SW 1271 (cell line): ENCODE measurements at places on chromosomes 13 and 19.

DNA sequence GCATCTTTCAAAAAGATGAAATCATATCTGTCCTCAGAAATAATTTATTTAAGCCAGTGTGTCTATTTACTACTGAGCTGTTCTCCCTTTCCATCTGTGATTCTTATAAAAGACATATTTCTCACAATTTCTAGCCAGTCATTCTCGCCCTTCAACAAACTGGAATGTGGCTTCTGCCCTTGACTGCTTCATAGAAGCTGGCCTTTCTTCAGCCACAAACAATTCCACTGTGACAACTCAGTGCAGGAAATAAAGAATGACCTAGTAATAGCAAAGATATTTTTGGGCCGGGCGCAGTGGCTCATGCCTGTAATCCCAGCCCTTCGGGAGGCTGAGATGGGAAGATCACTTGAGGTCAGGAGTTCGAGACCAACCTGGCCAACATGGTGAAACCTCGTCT lies 655.5 kb downstream of the PCDH9 start:
- DNase-seq, result no peak

GRCh38 chr13:31124204-31124603 lies 37.5 kb downstream of the HSPH1 start:
- DNase-seq, result no peak

GRCh38 chr19:1745589-1746031 lies 7.7 kb upstream of the ONECUT3 start:
- DNase-seq, result no peak

DNA sequence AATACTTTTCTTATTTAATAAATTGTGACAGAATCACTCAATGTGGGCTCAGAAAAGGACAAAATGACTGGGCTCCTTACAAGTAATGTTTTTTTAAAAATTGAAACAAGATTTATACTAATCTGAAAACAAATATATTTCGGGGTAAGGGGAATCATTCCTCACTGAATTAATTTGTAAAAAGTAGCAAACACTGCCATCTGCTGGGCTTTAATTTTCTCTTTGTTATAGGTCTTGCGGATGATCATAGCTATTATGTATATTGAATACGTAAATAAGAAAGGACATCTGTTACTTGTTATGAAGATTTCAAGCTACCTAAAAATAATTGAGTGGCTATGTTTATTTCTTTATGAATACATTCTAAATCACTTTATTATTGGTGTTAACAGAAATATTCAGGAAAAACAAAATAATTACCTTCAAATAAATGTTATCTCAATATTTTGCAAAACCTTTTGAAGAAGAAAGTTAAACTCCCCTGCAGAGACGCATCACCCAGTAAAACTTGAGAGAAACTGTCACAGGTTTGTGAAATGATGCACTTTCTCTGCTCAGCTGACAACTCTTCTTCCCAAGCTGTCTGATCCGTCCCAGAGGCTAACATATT lies 17.8 kb upstream of the ENOX1 start:
- no peak for DNase-seq

DNA sequence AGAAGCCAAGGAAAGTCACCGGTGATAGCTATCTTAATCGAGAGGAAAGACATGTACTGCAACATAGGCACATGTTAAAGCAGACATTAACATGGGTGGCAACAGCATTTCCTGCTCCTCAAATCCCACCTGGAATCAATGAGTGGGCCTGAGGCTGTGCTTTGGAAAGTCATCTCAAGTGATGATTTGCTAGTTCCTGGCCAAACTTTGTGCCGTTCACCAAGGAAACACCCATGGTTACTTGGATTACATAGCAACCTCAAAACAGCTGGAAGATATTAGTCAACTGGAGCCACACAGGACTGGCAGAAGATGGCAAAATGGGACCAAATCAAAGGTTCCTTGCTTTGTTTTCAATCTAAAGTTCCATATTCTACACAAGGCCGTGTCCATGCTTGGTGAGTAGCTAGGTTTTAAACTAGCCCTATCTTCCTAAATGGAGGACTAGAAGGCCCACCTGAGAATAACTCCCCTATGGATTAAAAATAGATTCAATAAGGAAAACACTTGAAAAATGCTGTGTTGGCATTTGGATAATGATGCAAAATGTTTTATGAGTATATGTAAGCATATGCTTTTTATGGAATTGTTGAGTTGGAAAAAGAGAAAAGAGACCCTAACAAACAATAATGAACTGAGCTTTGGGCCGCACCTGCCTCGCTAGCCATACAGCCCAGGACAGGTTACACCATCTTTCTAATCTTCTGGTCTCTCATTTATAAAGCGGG lies 144.5 kb downstream of the RGCC start:
- no peak for DNase-seq

DNA sequence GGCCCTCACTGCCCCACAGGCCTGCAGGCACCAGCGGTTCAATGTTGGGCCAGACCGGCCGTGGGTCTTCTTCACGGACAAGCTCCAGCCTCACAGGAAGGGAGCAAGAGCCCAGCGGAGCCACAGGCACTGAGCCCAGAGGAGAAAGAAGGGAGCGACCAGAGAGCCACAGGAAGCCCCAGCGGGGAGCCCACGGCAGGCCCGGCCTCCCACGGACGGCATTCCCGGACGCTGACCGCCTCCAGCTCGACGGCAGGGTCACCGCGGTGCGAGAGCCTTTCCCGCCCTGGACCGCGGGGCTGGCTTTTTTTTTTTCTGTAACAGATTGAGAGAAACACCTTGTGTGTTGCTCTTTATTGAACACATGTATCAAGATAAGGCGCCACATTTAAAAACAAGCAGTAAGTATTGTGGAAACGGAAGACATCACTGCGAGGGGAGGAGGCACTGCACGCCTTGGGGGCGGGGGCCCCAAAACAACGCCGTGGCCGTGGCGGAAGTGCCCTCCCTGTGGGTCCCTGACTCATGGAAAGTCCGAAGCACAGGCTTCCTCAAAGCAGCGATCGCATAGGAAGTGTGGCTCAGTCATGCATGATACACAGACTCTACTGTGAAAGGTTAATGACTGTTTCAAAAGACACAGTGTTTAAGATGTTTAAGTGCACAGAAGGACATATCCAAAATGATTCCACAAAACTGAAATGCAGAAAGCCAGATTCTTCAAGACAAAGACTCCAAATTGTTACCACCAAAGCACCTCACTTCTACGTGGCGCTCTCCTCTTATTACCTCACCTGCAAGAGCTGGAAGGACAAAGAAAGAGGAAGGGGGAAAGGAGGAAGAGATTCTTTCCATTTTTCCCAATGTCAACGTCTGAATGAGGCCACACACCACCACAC lies 3.5 kb downstream of the RASA3 start:
- DNase-seq, result peak; percentile 48

- no peak for DNase-seq
Observed at GRCh38 chr19:17153996-17154395, 61.2 kb upstream of the USE1 start.

GRCh38 chr13:25179011-25179410 lies 6.9 kb upstream of the AMER2 start:
- DNase-seq, result no peak

DNA sequence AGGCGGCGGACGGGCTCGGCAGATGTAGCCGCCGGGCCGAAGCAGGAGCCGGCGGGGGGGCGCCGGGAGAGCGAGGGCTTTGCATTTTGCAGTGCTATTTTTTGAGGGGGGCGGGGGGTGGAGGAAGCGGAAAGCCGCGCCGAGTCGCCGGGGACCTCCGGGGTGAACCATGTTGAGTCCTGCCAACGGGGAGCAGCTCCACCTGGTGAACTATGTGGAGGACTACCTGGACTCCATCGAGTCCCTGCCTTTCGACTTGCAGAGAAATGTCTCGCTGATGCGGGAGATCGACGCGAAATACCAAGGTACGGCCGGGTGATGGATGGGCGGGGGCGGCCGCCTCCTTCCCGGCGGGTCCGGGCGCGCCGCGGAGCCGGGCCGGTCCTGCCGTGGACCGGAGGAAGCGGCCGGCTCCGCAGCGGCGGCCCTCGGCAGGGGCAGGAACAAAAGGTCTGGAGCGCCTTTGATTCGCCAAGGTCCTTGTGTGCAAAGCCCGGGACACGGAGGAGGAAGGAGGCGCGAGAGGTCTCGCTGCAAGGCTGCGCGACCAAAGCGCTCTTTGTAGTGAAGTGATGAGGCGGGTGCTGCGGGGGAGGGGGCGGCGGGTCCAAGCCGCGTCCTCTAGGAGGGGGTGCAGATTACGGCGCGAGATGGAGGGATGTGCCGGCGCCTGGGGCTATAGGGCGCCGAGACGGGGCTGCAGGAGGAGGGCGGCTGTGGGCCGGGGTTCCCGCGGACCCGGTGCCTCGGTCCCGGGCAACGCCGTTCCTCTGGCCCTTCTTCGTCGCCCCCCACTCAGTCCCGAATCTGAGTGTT lies 689 bp downstream of the ING1 start:
- DNase-seq, result no peak

GRCh38 chr13:87003265-87003664 lies 667.9 kb upstream of the SLITRK5 start:
- DNase-seq, result no peak

GRCh38 chr19:23774106-23774505 lies 15.4 kb upstream of the ZNF681 start:
- DNase-seq, result no peak

DNA sequence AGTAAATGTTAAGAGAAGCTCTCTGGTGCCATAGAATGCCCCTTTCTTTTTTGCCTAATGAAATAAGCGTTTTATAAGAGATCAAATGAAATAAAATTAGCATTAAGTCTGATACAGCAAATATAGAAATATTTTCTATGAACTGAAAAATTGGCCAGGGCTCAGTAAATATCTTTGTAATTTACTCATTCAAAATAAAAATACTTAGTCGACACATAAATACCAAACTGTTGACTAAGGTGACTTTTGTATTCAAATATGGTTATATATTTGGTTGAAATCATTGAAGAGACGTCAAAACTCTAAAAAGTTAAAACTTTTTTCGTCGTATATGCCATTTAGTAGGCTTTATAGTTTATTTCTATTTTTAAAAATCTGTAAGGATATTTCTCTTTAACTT lies 25.6 kb downstream of the IPO5 start:
- DNase-seq, result no peak

DNA sequence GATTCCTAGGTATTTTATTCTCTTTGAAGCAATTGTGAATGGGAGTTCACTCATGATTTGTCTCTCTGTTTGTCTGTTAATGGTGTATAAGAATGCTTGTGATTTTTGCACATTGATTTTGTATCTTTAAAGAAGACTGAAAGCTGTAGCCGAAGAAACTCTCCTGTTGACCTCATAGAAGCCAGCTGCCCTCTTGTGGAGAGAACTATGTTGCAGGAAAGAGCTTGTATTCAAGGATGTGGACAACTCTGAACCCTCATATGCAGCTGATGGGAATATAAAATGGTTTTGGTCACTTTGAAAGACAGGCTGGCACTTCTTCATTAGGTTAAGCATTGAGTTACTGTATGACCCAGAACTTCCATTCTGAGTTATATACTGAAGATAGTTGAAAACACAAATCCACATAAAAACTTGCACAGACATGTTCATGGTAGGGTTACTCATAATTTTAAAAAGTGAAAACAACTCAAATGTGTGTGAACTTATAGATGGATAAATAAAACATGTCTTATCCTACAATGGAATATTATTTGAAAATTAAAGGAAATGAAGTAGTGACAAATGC lies 65.8 kb upstream of the SLITRK6 start:
- peak; percentile 40 for DNase-seq

DNA sequence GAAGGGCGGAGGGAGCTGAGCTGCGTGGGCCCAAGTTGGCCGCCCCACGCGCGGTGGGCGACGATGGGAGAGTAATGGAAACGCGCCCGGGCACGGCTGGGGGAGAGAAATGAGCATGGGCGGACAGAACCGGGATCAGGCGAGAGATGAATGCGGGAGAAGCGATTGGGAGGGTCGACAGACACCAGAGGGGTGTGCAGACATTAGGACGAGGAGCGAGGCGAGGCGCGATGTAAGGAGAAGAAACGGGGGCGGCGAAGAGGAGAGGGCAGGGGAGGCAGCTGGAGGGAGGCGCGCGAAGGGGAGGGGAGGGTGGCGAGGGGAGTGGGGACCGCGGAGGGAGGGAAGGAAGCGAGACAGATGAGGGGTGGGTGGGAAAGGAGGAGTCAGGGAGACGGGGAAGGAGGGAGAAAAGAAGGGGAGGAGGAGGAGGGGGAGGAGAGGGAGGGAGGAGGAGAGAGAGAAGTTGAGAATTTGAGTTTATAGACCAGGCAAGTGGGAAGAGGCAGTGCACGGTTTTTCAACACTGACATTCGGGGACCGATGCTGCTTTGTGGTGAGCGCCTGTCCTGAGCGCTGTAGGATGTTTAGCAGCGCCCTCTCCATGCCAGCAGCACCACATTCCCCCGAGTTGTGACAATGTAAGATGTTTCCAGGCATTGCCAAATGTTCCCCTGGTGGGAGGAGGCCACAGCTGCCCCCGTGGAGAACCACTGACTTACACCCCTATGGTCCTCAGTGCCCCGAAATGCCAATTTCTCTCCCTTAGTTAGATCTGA lies at the start of gene SHISA7:
Gene SHISA7 (minus strand): TSS at position 256 of the 779 bp plus-strand sequence. CDS start 437 bp downstream, outside the sequence.
- peak; percentile 14 for DNase-seq

GRCh38 chr13:29386246-29386645 lies 209.2 kb downstream of the SLC7A1 start:
- no peak for DNase-seq

GRCh38 chr13:33860526-33860925 lies 42.6 kb downstream of the RFC3 start:
- DNase-seq, result no peak

GRCh38 chr13:106034201-106034600 lies 501.3 kb downstream of the EFNB2 start:
- no peak for DNase-seq

DNA sequence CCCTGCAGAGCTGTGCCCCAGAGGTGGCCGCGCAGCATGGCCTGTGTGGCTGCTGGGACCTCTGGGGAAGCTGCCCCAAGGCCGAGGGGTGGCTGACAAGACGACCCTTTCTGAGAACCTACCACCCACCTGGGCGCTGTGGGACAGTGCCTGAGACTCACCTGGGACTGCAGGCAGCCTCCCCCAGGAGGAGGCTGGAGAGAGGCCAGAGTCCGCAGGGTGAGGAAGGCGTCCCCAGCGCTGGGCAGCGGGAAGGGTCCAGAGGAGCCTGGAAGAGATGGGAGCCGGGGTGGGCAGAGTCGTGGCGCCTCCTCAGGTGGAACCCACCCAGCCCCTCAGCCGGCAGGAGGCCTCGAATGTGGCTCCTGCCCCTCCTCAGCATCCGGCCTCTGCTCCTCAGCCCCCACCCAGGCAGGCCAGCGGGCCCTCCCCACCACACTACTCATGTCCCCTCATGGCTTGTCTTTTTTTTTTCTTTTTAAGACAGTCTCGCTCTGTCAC lies 25.3 kb downstream of the CILP2 start:
- DNase-seq, result no peak

DNA sequence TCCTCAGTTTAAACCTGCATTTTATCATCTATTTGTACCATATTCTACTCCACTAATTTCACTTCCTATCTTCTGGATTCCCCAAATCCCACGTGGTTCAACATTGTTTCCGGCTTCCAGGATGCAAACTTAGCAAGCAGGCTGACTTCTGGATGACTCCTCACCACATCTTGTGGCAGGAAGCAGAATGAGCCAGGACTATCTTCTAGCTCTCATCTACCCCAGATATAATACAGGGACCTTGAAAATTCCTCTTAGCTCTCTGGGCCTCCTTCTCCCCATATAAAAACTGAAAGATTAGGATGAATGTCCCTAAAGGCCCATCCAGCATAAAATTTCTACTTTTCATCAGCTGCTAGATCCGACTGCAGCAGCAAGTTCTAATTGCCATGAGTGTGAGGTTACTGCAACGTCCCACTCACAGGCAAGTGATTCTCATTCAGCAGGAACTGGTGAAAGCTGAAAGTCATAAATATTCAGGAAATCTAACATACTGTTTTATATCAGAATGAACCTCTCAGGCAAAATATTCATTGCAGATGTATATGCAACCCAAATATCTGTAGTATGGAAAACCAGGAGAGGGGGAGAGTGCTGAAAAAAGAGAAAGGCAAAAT lies 93.4 kb downstream of the KCTD12 start:
- no peak for DNase-seq

- DNase-seq, result no peak
Observed at GRCh38 chr13:67106502-67107057, 123.6 kb downstream of the PCDH9 start.
